T-helper 1 cell (primary cell): ENCODE measurements at places on chromosomes 2 and 18.

DNA sequence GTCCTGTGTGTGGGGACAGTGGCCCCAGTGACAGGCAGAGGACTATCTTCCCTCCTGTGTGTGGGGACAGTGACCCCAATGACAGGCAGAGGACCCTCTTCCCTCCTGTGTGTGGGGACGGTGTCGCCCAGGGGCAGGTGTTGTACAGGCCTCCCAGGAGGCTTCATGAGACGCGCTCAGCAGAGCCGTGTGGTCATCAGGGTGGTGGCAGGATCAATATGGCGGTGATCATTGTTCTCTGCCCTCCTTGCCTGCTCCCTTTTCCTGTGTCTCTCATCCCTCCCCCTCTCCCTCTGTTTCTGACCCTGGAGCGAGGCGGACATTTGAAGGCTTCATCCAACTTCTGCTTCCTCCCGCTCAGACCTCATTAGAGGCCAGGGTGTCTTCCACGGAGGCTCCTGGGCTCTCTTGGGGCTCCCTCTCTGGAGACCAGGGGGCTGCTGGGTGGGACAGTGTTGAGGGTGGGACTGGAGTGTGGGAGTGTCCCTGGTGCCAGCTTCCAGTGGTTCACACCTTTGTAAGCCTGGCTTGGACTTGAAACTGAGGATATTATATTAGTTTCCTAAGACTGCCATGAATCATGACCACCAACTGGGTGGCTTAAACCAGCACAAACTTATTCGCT, 59.5 kb downstream of the ACKR3 start:
- DNase-seq, result no peak

DNA sequence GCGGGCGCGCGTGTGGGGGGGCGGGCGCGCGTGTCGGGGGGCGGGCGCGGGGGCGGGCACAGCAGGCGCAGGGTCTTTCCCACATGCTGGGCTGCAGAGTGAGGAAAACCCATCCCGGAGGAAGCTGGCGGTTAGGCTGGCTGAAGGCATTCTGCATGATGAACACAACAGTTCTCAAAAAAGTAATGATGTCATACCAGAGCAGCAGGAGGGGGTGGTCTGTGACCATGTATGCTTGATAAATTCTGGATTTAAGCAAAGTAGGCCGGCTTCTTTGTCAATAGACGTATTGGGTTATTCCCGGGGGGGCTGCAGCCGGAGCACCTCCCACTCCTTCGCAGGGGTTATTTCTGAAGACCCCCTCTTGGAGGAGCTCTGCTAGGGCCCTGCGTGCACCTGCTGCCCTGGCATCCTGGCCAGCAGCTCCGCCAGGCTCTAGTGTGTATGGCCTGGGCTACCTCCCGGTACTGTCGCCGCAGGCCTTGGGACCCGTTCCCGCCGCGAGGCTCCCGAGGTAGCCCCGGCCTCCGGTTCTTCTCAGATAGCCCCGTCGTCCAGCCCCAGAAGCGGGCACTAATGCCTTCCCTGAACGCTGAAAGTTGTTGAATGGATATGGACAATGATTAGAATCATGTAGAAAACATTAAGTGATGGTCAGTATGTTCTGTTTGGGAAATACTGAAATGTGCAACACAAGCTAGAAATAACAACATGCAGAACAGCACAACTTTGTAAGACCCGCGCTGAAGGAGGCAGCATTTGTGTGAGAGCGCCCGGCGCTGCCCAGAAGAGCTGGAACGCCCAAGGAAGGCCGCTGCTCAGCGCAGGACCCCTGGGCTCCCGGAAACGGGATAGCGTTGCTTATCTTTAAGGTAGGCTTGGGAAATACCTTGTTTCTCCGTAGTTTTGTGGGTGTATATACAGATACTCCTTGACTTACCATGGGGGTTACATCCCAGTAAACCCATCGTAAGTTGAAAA, 101.4 kb upstream of the RAB6C start:
- no peak for DNase-seq

- DNase-seq, result no peak
Observed at GRCh38 chr2:160835166-160835565, 325.1 kb upstream of the TANK start.

- no peak for DNase-seq
Observed at GRCh38 chr18:46010676-46011075, 43.5 kb upstream of the EPG5 start.

GRCh38 chr18:74233933-74234325, 57.8 kb downstream of the CYB5A start:
- no peak for DNase-seq

DNA sequence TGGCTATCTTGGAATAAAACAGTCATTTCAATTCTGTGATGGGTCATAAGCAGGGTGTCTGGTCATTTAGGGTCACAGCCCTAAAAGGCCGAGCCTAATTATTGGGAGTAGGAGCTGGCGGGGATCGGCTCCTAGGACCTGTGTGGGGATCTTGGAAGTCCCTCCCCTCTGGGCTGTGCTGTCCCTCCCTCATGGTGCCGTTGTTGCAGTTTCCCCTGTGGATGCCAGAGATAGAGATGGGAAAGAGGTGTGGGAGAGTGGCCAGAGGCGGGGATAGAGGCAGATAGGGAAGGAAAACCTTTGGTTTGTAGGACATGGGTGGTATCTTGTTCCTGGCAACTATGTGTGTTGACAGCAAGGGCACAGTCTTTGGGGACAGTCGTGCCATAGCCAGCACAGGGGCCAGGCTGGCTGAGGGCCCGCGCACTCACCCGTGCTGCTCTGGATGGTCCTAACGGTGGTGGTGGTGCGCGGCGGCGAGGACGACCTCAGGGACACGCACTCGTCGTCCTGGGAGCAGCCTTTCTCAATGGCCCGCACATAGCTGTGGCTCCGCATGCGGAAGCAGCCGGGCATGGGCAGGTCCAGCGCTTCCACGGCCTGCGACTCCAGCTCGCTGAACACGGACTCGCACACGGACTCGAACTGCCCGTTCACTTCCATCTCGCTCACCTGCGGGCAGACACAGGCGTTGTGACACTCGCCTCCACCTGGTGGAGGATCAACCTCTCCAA, 278.9 kb downstream of the TGIF1 start:
- no peak for DNase-seq

DNA sequence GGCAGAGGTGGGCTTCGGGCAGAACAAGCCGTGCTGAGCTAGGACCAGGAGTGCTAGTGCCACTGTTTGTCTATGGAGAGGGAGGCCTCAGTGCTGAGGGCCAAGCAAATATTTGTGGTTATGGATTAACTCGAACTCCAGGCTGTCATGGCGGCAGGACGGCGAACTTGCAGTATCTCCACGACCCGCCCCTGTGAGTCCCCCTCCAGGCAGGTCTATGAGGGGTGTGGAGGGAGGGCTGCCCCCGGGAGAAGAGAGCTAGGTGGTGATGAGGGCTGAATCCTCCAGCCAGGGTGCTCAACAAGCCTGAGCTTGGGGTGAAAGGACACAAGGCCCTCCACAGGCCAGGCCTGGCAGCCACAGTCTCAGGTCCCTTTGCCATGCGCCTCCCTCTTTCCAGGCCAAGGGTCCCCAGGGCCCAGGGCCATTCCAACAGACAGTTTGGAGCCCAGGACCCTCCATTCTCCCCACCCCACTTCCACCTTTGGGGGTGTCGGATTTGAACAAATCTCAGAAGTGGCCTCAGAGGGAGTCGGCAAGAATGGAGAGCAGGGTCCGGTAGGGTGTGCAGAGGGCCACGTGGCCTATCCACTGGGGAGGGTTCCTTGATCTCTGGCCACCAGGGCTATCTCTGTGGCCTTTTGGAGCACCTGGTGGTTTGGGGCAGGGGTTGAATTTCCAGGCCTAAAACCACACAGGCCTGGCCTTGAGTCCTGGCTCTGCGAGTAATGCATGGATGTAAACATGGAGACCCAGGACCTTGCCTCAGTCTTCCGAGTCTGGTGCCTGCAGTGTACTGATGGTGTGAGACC, at the start of gene PROC:
Gene PROC (plus strand): TSS at position 128 of the 812 bp plus-strand sequence. CDS start 1,516 bp downstream, outside the sequence.
- DNase-seq, result no peak

DNA sequence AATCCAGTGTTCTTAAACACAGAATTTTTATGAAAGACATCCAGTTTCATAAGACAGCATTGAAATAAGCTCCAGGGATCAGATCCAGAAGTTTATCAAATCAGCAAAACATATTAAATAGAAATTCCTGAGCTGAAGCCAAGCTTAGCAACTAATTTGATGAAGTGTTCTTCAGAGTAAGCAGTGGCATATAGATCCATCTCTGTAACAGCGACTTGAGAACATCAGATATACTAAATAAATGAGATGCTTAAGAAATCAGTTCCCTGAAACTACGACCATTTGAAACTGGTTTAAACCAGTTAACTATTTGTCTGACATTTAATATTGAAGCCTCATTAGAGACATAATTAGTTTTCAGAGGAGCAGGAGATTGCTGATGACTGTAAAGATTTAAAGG, 34.1 kb downstream of the PPP1R1C start:
- DNase-seq, result no peak

DNA sequence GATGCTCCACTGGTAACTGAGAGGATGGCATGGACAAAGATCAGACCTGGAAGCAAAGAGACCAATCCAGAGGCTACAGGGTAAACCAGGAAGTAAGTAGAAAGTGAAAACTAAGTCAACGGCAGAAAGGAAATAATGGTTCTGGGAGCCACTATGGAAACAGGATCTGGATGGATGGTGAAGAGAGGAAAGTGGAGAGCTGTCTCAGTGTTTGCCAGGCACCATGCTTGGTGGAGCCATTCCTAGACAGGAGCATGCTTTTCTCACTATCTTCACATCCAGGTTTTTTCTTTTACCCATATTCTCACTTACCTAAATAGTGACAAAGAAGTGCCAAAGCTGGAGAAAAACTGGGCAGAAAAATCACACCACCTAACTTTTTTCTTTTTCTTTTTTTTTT, 22.2 kb downstream of the ZNF521 start:
- no peak for DNase-seq

GRCh38 chr2:73946215-73946614, 19.5 kb downstream of the DGUOK start:
- DNase-seq, result no peak

GRCh38 chr2:28463211-28463816, 32.5 kb upstream of the PLB1 start:
- DNase-seq, result no peak

DNA sequence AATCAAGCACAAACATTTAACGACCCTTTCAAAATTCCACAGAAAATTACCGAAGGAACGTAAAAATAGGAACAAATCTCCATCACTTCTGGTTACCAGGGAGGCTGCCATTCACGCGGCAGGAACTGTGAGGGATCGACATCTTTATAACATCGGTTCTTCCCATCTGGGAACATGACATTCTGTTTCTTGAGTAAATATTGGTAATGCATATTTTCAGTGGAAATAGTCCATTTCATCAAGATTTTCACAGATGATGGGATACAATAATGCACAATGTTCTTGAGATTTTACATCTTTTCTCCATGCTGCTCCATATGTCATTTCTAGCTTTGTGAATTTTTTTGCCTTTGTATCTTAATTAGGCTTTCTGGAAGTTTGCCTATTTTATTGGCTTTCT, 10.0 kb downstream of the ADD2 start:
- no peak for DNase-seq

DNA sequence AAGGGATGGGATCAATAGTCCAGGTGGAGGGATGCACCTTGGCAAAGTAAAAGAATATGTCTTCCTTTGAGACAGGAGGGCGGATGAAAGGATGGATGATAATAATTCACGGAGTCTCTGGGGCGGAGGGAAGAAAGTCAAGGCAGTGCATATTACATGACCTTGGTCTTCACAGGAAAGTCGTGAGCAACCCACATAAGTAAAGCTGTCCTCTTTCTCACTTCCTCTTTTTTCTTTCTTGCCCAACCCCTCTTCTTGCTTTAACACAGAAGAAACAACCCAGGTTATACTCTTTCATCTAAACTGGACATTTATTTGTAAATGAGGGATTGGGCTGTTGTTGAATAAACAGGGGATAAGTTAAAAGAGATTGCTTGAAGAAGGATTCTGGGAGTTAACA, 168.7 kb upstream of the SKOR2 start:
- DNase-seq, result no peak

GRCh38 chr2:147623328-147623727, 221.5 kb upstream of the ACVR2A start:
- no peak for DNase-seq

DNA sequence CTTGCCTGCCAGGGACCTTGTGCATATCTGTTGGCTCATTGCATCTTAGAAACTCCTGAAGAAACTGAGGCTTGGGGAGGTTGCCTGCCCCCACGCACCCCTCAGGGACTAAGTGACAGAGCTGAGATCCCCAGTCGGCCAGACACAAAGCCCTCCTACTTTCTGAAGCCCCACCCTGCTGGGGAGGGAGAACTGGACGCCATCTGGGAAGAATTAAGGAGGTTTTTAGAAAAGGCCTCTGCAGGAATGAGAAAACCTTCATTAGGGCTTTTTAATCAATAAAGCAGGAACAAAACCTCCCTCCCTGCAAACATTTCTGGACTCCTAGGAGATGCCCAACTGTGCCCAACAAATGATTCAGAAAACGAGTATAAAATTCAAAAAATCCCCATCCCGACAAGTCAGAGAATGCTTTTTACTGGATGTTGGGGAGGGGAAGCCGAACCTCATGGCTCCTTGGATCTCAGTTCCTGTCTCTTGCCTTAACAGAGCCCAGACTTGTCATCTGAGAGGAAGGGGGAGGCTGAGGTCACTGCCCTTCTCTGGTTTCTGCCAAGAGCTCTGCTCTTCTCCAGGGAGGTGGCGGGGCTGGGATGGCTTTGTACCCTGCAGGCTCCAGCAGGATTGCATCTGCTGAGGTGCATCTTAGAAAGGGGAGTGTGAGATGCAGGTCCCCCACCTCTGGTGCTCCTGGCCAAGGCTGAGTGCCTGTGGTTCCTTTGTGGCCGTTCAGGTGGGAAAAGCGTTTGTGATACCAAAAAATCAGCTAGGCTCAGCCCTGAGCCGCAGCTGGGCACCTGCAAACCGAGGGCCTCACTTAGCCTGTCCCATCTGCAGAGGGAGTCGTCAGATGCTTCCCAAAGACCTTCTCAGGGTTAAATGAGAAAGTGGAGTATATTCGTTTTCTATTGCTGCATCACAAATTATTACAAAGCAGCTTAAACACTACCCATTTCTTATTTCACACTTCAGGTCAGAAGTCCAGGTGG, 142.4 kb downstream of the ZFP36L2 start:
- no peak for DNase-seq

DNA sequence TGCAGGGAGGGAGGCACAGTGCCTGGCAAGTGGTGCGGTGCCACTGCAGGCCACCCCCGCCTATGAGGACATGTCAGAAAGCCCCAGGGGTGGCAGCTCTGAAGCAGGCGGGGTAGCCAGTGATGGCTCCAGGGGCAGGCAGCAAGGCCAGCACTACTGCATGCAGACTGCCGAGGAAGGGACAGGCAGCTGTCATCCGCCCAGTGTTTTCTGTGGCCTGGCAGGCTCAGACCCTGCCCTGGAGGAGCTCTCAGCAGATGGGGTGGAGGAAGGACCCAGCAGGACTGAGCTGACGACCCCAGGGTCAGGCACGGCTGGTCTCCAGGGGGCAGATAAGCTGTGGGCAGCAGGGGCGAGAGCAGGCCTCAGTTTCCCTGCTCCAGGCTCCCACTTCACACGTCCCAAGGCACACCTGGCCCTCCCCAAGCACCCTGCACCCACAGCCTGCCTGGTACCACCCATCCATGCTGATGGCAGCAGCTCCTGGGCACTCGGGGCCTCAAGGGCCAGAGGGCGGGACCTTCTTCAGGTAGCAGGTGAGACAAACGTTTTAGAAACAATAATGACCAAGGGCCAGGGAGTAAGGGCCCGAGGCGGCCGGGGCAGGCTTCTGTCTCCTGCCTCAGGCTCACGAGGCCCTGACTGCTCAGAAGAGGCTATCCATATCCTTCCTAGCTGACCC, 48.5 kb downstream of the HS6ST1 start:
- no peak for DNase-seq
